ENCODE measurements at places on chromosomes 6 and 20.

- DNase-seq, result no peak
These were observed 239.1 kb downstream of the HDGFL1 start for GRCh38 chr6:22808466-22808865.

DNA sequence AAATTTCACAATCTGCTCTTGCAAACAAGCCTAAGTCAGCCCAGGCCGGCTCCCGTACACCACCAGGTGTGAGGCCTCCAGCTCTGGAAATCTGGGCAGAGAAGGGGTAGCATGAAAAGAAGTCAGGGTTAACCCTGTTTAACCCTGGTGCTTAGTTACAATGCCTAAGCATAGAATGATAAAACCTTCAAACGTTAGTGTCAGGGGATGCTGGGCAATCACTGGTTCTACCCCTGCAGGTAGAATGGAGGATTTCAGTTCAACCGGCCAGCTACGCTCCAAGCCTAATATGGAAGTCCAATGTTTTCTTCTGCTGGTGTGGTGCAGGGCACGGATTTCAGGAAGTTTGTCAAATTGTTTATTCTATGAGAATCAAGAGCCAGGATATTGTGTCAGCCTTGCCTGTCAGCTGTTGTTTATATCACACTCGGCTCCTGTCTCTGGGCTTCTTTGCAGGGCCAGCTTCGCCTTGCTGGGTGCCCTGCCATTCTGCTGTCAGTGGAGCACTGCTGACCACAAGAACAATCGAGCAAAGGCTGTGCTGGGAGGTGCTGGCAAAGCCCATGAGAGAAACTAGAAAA lies 20.2 kb upstream of the CD93 start:
- no peak for DNase-seq

- no peak for DNase-seq
These were observed 25.3 kb upstream of the TTPAL start for GRCh38 chr20:44450281-44450889.

DNA sequence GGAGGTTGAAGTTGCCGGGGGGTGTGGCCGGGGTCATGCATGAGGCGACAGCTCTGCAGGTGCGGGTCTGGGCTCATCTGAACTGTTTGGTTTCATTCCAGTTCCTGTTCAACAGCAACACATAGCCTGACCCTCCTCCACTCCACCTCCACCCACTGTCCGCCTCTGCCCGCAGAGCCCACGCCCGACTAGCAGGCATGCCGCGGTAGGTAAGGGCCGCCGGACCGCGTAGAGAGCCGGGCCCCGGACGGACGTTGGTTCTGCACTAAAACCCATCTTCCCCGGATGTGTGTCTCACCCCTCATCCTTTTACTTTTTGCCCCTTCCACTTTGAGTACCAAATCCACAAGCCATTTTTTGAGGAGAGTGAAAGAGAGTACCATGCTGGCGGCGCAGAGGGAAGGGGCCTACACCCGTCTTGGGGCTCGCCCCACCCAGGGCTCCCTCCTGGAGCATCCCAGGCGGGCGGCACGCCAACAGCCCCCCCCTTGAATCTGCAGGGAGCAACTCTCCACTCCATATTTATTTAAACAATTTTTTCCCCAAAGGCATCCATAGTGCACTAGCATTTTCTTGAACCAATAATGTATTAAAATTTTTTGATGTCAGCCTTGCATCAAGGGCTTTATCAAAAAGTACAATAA lies 72.5 kb downstream of the PTPN1 start:
- DNase-seq, result no peak

- no peak for DNase-seq
These were observed 25.4 kb upstream of the HLA-E start for GRCh38 chr6:30463651-30464618.

DNA sequence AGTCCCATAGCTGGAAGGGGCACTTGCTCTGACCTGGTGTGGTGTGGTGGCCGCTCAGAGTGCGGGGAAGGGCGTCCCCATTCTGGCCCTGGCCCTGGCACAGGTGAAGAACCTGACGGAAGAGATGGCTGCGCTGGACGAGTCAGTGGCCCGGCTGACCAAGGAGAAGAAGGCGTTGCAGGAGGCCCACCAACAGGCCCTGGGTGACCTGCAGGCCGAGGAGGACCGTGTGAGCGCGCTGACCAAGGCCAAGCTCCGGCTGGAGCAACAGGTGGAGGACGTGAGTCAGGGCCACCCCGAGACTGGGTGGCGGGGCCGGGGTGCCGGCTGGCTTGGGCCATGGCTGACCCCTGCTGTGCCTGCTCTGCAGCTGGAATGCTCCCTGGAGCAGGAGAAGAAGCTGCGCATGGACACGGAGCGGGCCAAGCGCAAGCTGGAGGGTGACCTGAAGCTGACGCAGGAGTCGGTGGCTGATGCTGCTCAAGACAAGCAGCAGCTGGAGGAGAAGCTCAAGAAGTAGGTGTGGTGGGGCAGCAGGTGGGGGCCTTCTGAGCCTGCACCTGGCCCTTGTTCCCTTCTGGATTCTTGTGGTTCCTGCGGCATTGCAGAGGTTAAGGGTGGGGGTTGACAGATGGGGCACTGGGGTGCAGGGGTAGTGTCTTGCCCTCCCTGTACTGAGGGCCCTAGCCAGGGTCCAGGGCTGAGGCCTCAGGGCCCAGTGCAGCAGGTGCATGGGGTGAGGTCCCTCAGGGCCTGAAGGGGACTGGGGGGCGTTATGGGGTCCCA lies 40.8 kb downstream of the MYH7B start:
- DNase-seq, result no peak

- no peak for DNase-seq
These were observed 65.5 kb upstream of the SPACA1 start for GRCh38 chr6:87982134-87982533.

DNA sequence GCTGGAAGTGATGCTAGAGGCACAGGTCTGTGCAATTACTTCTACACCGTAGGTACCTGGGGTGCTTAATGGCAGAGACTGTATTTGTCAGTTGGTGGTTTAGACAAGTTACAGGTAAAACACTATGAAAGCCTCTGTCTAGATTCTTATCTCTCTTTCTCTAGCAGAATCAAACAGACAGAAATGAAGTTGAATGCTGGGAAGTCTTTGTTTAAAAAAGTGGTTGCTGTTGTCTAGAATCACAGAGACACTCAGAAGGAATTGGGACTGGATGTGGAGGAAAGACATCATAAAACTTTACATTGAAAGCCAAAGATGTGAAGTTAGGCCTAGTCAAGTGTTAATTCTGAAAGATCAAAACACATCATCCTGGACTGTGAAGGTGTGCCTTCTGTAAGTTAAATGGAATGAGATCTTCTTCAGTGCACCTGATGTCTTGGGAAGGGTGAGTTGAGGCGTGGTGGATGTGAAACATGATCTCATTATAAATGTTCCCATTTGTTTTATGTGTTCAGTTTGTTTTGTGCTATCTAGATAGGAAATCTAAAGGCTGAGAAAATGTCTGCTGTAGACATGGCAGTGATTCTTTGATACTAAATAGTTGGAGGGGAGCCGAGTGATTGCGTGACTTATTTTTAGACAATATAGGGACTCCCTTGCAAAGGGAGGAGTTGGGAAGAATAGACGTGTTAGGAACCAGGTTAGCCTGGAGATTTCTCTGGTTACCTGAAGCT lies 290.2 kb downstream of the SOX4 start:
- DNase-seq, result no peak

GRCh38 chr20:19658137-19658536 lies 99.9 kb upstream of the RIN2 start:
- DNase-seq, result no peak

GRCh38 chr6:142302421-142303175 lies 791 bp downstream of the ADGRG6 start:
- DNase-seq, result no peak

- no peak for DNase-seq
These were observed 472.1 kb upstream of the RNF217 start for GRCh38 chr6:124490122-124490521.

- DNase-seq, result no peak
These were observed 243.1 kb downstream of the MYLK4 start for GRCh38 chr6:2507521-2508037.

GRCh38 chr6:154457046-154457713 lies 53.3 kb downstream of the CNKSR3 start:
- no peak for DNase-seq

DNA sequence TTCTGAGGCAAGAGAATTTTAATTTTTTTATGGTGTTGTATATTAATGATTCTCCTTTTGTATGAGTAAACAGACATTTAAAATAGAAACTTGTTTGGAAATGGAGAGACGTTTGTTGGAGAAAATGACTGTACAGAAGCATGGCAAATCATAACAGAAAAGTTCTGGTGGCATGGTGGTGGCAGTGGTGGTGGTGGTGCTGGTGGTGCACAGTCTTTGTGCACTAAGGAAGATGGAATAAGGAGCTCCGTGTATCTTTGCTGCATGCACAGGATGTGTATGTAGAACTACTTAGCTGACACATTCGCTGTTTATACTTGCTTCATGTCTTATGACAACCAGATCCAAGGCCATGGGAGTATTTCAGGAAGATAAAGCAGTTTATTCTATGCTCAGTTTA lies 294.9 kb downstream of the UTRN start:
- no peak for DNase-seq

- no peak for DNase-seq
These were observed 193.0 kb upstream of the TSHZ2 start for GRCh38 chr20:52779125-52779524.

DNA sequence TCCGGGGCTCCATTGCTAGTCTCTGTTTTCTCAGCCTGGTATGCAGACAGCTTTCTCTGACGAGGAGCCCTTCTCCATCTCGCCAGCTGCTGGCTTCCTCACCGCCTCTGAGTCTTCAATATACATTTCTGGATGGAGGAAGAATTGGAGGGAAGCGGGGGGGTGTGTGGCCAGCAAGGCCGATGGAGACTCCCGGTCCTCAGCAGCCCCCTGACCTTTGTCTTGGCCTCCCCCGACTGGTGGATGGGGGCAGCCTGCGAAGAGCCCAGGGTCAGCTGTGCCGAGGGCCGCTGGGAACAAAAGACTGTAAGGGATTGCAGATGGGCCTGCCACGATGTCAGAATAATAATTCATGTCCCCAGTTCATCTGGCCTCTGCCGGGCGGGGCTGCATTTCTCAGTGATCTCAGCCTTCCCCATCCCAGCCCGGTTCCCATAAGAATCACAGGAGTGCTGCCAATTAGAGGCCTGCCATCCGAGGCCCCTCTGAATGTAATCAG lies 54.3 kb upstream of the STX16 start:
- no peak for DNase-seq

GRCh38 chr20:3890999-3891929 lies 2.1 kb downstream of the PANK2 start:
- no peak for DNase-seq

GRCh38 chr6:118970866-118971265 lies 35.9 kb upstream of the MCM9 start:
- no peak for DNase-seq

GRCh38 chr6:84508981-84509380 lies 255.4 kb downstream of the TBX18 start:
- no peak for DNase-seq

Data from NCI-H1417 treated with DMSO at 0.1 percent for 48 hours (cell line).